ENCODE measurements at places on chromosomes 7 and 10.

DNA sequence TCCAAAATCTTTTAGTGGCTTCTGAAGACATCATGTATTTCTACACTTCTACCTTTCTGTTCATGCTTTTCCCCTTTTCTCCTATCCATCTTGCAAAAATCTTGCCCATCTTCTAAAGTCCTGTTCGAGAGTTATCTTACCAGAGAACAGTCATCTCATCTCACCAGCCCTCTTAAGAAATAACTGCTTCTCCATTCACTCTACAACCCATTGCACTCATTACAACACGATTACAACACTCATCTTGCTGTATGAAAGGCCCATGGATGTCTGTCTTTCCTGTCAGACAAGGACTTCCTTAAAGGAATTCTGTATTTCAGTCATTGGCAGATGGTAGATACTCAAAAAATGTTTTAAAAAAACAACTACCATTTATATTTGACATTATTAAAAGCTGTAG lies 30.8 kb downstream of the ZNF438 start:
- no peak for DNase-seq

DNA sequence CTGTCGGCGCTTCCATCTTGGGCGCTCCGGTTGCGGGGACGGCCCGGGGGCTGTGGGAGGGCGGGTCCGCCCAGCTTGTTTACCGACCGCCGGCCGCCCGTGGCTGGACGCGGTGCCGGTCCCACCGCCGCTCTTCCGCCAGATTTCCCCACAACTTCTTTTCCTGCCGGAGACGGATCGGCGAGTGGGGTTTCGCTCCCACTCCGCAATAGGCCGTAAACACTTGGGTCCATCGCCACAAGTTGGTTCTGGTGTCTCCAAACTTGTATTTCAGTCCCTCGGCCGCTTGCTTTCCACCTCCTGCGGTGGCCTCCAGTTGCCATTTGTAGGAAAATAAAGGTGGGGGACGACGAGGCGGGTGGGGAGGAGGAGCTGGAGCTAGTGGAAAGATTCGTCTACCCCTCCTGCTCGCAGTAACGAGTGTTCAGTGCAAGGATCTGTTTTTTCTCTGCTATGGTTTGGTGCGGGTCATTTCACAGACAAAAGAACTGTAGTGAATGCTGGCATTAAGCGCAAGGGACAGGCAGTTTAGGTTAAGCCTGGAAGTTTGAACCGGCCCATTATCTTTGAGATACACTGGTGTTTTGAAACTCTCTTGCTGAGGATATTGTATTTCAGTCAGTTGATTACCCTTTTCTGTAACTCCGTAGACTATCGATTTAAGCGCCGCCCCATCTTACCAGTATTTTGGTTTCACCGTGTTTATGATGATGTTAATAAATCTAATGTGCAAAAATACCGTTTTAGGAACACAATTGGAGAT lies 24.3 kb upstream of the ZRANB1 start:
- peak; percentile 31 for DNase-seq

DNA sequence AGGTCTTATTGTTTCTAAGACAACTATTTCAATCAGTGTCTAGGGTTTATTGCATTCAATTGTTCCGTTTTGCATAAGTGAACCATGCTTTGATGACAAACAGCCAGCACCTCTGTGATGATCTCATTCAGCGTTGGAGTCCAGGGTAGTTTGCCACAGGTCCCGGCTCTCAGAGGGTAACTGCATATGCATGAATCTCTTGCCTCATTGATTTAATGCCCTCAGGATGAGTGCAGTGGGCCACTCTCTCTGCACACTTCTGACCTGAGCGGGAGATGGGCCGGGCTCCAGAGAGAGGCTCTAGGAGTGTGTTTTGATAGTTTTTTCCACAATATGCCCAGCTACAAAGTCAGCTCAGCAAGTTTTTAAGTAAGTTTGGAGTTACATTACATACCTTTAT lies 83.9 kb downstream of the HECW1 start:
- DNase-seq, result no peak

GRCh38 chr7:113143486-113144257 lies 25.3 kb upstream of the SMIM30 start:
- DNase-seq, result no peak

DNA sequence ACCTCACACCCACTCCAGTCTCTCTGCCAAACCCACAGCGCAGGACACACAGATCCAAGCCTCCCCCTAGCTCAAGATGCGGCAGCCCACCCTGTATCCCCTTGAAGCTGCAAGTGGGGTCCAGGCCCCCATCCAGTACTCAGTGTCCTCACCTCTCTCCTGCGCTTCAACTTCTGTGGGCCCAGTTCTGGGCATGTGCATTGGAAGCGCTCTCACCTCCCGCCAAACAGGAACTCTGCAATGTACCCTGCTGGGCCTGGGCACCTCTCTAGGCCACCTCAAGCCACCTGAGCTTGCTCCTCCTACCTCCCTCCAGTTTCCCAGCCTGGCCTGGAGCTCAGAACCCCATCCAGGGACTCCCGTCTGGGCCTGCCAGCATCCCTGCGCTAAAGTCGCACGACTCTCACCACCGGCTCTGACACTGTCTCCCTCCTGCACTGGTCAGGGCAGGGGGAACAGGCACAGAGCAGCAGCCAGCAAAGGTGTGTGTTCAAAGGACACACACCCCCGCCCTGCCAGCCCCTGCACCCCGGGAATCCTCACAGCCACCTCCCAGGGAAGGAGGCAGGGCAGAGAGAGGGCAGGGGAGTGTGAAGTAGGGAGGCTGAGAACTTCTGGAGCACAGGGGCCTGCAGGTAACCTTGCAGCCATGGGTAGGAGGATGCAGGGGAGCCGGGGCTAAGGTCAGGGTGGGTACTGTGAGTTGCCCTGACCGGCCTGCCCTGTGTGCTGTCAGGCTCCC lies 51.7 kb upstream of the MSMB start:
- no peak for DNase-seq

DNA sequence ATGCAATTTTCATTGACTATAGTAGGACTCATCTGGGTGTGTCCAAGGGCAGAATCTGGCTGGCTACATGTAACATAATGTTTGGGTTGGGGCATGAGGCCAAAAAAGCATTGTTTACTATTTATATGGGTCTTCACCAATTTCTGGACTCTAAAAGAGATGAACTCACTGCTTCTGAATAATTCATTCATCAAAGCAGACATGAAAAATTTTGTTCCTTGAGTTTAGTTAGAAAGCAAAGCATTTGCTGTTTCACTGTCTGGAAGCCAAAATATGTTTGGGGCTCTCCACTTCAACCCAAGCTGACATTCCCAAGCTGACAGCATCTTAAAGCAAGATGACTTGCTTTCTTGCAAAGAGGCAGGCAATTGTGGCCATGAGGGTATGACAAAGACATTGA lies 670.6 kb downstream of the SUGCT start:
- peak; percentile 39 for DNase-seq

DNA sequence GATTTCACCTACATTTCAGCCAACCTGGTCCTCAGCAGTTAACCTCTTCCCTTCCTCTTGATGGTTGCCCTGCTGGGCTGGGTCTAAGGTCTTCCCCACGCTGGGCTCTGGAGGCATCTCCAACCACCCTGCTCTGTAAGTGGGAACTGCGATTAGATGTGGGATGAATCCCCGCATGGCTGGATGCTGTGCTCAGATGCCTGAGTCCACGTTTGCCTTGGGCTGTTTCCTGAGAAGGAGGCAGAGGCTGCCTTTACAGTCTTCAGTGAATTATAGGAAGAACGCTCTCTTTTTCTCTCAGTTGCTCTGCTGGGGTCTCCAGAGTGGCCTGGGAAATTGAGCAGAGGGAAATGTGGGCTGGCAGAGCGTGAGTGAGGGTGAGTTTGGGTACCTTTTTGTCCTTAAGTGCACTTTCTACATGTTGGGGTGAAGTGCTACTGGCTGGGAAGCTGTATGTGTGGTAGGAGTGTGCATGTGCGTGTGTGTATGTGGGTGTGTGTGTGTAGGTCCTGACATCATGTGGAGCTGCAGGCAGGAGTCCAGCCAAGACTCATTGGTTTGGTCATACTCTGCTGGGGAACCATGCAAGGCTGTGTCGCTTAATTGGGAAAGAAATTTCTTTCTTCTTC lies 1.5 kb downstream of the GIMAP8 start:
- DNase-seq, result no peak

- no peak for DNase-seq
Measured at GRCh38 chr7:29851487-29851886, 45.2 kb downstream of the WIPF3 start.

DNA sequence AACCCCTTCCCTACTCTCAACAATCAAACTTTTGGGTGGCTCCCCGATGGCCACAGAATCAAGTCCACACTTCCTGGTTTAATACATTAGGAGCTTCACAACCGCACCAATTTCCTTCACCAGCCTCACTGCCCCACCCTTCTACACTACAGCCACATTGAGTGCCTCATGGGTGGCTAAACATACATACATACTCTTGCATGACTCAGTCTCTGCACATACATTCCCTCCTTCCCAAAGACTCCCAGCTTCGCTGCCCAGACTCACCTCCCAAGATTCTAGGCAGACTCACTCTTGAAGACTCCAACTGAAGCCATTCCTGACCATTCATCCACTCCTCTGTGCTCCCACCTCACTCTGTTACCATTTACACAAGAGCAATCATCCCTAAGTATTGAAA lies 15.9 kb downstream of the VPS41 start:
- no peak for DNase-seq

- DNase-seq, result peak; percentile 94
Measured at GRCh38 chr10:113958631-113959382, 84.9 kb upstream of the ADRB1 start.

GRCh38 chr7:26332698-26333097 lies 41.0 kb downstream of the SNX10 start:
- no peak for DNase-seq

GRCh38 chr7:50181081-50181480 lies 88.0 kb upstream of the ZPBP start:
- no peak for DNase-seq

DNA sequence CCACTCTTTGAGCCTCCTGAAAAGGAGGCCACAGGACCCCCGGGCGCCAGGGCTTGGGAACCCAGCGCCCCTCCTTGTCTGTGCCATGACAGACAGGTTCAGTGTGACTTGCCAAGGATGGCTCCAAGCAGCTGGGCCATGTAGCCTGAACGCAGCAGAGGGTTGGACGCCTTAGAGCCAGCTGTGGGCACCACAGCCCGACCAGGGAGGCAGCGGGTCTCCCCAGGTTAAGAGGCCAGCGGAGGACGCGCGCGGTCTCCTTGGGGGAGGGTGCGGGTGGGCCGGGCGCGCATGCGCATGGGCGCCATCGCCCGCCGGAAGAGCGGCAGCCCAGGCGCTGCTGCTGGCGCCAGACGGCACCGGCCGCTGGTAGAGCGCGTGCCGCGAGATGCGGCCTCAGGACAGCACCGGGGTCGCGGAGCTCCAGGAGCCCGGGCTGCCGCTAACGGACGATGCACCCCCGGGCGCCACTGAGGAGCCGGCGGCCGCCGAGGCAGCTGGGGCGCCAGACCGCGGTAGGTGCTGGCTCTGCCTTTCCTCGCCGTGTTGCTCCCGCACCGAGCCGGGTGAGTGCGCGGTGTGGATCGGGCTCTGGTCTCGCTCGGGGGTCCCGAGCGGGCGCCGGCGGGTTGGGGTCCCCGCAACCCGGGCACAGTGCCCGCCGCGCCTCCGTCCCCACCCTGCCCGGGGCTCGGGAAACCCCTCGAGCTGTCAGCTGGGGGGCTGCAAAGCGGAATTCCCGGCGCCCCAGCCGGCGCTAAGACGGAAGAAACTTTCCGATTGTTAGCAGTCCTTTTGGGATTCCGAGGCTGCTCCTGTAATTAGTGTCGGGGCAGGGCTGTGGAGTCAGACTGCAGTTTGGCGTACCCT lies at the start of gene SLC35G1:
Gene SLC35G1 (plus strand): TSS at position 333 of the 870 bp plus-strand sequence. CDS start 56 bp downstream, at position 389.
- DNase-seq, result peak; percentile 95

DNA sequence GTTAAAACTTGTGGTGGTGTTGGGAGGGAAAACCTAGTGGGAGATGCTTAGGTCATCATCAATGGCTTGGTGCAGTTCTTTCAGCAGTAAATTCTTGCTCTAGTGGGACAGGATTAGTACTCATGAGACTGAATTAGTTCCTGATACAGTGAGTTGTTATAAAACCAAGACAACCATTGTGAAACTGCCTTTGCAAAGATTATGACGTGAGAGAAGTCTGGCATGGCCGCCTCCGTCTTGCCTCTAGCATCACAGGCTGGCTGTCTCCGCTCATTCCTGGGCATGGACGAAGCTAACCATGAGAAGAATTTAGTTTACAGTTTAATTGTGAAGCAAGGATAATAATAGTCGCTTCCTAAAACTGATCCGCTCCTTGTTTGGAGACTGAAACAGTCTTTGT lies 186.4 kb downstream of the KIF20B start:
- DNase-seq, result no peak

- no peak for DNase-seq
Measured at GRCh38 chr10:3829156-3830050, 44.4 kb upstream of the KLF6 start.

DNA sequence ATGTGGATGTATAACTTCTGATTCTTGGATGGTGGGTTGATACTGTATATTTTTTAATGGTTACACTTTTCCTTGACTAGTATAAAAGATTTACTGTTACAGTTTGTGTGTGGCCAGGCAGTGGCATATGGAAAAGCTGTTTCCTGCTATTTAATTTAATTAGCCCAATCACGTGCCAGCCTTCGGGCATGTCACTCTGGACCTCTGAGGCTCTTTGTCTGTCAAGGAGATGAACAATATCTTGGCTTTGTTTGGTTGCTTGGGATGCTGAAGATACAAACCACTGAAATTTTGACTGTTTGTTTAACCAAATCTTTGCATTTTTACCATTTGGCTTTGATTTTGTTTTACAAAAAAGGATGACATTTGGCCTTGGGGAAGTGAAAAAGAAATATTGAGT lies 185.0 kb downstream of the HDAC9 start:
- no peak for DNase-seq

- DNase-seq, result no peak
Measured at GRCh38 chr7:88073626-88074025, 139.6 kb downstream of the ADAM22 start.

- no peak for DNase-seq
Measured at GRCh38 chr10:37476285-37476684, 350.9 kb downstream of the ANKRD30A start.

- DNase-seq, result no peak
Measured at GRCh38 chr10:1294748-1295147, 238.6 kb downstream of the WDR37 start.

DNA sequence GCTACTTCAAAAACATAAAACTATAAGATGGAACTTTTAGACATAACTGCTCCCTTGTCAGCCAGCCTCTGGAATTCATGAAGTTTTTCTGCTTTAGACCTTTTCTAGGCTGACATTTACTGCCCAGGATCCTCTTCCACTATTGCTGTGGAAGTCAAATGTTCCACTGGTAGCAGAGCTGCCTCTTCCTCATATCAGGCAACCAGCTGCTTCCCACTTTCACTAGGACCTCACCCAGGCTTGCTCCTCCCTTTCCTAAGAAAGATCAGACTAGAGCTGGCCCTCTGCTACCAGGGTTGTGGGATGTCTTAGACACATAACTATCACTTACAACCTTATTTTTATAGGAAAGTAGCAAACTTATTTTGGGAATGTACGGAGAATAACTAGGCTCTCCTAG lies 121.5 kb downstream of the CTTNBP2 start:
- DNase-seq, result no peak
